ENCODE measurements at places on chromosomes 1 and 21.
A peak's percentile ranks its signal among the peaks of the same experiment; 100 is the strongest.

DNA sequence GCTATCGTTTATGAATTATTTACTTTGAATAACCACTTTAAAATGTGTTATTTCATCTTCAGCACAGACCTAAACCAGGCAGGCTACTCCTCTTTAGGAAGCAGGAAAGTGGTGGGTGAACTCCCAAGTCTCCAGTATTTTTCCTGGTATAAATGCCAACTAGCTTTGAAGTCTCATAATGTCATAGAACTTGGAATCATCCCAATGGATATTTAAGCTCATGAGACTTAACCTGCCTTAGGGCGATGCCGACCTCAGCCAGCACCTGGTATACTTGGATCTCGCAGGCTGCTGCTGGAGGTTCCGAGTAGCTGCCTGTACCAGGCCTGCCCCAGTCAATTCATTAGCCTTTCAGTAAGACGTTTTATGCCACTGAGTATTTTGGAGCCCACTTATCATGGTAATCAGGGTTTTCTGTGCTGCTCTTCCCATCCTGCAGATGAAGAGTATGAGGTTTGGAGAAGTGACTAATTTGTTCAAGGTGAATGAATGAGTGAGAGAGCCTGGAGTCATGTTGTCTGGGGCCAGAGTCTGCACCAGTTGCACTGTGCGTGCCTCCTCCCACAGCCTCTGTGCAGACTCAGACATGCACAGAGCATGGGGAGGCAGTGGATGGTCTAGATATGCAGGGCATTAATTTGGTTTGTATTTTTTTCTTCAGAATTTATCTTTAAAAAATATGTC lies 34.9 kb downstream of the VANGL1 start:
- DNase-seq, result no peak

- DNase-seq, result no peak
These were observed 1.1 kb downstream of the SPRR1B start for GRCh38 chr1:153032073-153032472.

GRCh38 chr1:109094377-109094803 lies 3.8 kb downstream of the TMEM167B start:
- DNase-seq, result peak; percentile 71

GRCh38 chr1:43552813-43553212 lies 22.1 kb downstream of the PTPRF start:
- DNase-seq, result no peak

- DNase-seq, result peak; percentile 95
These were observed 16.5 kb downstream of the MIA3 start for GRCh38 chr1:222634180-222635013.

DNA sequence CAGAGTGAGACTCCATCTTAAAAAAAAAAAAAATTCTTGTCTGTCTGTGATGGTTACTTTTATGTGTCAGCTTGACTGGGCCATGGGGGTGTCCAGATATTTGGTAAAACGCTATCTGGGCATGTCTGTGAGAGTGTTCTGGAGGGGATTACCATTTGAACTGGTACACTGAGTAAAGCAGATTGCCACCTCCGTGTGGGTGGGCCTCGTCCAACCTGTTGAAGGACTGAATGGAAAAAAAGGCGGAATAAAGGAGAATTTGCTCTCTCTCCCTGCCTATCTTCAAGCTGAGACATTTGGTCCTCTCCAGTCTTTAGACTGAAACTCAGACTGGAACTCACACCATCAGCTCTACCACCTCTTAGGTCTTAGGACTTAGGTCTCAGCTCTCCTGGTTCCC lies 82.8 kb downstream of the MIS18A start:
- DNase-seq, result no peak
